ENCODE measurements at places on chromosomes 4 and X.

DNA sequence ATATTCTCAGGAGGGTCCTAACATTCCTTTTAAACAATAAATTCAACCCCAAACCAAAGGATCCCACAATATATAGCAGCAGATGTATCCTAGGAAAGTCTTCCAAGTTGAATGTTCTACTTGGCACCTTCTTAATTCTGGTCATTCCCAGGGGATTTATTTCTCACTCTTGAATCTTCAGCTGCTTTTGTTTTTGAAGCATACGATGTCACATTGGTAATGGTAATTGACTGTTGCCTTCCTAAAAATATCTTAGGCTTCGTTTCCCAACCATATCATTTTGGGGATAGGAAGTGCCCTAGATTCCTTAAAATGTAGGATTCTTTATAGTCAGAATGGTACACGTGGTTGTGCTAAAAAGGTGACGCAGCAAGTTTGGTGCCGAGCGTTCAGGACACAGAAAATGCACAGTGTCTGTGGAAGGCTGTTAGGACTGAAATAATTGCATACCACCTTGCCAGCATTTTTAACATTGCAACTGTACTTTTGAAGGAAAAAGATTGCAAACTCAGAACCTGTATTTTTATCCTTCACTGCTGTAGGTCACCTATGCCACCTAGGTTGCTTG is 8.1 kb downstream of the SNX25 start:
- DNase-seq: no peak

DNA sequence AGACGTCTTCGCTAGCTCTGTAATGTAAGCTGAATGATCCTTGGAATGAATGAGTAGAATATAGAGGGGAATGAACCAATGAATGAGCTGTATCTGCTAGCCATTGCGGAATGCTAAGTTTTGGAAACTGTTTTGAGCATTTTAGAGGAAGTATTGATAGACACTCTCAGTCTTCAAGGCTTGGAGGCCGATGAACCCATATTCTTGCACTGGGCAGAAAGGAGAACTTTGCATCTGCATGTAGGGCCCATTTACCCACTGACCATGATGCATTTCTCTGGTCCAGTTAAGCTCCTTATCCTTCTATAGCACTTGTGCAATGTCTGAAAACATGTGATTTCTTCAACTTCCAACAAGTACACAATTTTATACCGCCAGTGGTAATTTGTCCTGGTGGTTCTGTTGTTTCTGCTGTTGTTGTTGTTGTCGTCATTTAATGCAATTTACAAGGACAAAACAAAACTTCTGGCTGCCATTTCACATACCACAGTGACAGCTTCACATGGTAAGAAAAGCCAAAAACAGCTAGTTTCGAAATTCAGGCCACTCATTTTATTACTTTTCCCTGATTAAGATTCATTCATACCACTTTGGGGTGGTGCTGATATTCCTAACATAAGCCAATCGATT is 85.0 kb upstream of the MTM1 start:
- DNase-seq: no peak

GRCh38 chr4:80336582-80336981 is 1.1 kb downstream of the CFAP299 start:
- DNase-seq: peak; percentile 44

- DNase-seq: no peak
Measured at GRCh38 chr4:138655286-138655685, 360.3 kb upstream of the NOCT start.

DNA sequence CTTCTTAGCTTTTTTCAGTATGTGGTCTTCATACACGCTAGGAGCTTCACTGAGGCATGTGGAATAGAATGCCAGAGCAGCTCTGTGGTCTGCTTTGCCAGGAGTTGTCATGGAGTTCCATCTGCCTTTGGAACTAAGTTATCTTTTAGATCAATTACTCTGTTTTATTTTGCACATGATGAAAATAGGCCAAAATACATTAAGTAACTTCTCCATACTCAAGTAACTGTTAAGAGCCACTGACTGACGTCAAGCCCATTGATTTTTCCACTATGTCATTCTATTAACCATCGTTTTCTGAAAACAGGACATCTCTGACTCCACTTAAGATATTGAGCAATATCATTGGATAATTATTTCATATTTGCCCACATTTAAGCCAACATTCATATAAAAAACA is 415.1 kb upstream of the MAD2L1 start:
- no peak for DNase-seq

All from NCI-H1930 (cell line).